Hippocampal formation (tissue), 2 donors: ENCODE measurements at places on chromosomes 3 and 15.

GRCh38 chr15:58931987-58932588 is 1.4 kb downstream of the SLTM start:
- DNase-seq, result peak; percentile 29

DNA sequence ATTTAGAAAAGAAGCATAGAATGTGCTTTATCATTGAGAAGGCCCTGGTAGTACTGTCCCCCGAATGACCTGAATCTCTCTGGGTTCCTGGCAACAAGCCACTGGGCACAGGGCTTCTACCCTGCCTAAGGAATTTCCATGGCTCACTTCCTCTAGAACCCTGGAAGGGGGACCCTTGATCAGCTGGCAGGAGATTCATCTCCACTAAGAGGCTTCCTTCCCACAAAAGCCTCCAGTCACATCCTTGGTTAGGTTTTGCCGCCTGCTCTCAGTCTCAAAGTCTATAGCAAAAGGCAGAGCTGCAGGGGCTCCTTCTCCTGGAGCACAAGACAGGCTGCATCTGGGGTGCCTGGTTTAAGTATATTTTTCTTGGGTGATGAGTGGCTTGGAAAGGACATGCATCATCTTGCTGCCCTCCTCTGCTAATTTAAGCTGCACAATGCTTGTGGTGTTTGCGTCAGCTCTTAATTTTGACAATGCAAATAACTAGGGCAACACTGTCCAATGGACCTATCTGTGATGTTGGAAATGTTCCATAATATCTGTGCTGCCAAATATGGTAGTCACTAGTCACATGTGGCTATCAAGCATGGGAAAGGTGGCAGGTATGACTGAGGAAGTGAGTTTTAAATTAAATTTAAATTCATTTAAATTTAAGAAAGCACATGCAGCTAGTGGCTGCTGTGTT is 33.4 kb upstream of the RARRES1 start:
- DNase-seq, result no peak

DNA sequence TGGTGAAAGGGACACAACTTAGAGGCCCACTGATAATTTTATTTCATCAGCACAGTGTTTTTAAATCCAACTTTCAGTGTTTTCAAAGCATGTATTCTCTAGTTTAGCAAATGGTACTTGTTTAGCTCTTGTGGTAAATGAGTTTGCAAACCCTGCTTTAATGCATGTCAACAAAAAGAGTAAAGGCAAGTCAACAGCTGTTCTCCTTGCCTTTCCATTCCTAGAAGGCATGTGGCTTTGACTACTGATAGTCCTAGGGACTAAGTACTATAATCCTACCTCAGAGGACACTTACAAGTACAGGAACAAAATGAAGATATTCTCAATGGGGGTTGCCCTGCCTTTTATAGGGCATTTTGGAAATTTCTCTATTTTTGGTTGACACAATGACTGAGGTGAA is 13.1 kb downstream of the NPTN start:
- no peak for DNase-seq

DNA sequence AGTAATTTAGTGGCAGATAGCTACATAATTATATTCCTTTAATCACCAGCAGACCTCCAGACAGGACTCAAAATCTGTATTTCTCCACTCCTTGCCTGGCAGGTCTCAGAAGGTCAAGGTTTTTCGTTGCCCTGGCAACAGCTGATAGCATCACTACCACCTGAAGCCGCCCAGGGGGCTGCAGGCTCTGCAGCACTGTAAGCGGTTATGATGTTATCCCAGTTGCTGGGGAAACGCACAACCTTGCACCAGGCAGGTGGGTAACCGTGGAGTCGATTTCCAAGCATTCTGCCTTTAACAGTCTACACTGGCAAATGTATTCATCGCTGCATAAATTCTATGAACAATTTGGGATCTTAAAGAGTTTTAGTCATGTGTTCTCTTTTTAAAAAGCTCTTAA is 756.3 kb downstream of the NTRK3 start:
- DNase-seq, result no peak

- DNase-seq, result no peak
These were observed 14.8 kb downstream of the GK5 start for GRCh38 chr3:142210608-142211007.

DNA sequence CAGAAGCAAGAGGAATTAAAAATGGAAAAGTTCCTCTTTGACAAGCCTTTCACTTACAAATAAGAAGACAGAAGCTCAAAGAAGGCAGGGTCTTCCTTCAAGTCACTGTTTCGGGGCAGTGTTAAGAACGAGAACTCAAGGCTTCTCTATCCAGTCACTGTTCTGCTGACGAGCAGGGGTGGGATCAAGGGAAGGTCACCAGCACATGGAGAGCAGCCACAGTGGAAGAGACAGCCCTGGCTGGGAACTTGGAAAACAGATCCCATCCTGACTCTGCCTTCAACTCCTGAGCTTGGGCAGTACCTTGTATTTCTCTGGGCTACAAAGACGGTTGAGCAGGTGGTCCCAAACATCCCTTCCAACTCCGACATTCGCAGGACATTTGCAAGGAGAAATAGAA is 111.5 kb upstream of the LPP start:
- DNase-seq, result no peak
